ENCODE measurements at places on chromosomes 6 and 20. TPM values are rescaled to one million over a fixed set of nuclear protein-coding genes. Genes with fewer than 3 reads are reported as not detected.

- DNase-seq = no peak
These were observed 322.1 kb upstream of the NT5E start for GRCh38 chr6:85127696-85128243.

GRCh38 chr20:694496-694895 is 18.9 kb upstream of the SCRT2 start:
- DNase-seq = no peak

DNA sequence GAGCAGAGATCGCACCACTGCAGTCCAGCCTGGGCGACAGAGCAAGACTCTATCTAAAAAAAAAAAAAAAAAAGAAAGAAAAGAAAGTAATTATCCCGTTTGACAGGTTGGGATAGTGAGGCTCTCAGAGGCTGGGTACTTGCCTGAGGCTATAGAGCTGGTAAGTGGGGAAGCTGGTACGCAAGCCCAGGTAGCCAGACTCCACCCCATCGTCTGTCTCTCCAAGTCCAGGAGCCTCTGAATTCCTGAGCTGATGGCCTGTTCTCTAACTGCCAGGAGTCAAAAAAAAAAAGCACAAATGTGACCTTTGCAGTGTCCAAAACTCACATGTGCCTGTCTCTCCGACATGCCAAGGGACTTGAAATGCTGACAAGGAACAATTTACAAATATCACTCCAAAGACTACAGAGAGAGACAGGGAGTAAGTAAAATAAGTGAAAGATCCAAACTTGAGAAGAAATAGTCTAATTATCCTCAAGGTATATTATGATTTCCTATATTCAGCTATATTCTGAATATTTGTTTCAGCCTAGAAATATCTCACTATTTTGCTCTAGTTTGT is 109.1 kb upstream of the SCAF8 start:
- DNase-seq = no peak

FAM83C gene
- not detected for total RNA-seq

MGME1 gene
- total RNA-seq = 14.2 TPM

PCMTD2 gene
- total RNA-seq = 81.9 TPM

- DNase-seq = no peak
These were observed 64.2 kb upstream of the SDHAF4 start for GRCh38 chr6:70502484-70502883.

- DNase-seq = no peak
These were observed 237.2 kb upstream of the PRND start for GRCh38 chr20:4484379-4484997.

DNA sequence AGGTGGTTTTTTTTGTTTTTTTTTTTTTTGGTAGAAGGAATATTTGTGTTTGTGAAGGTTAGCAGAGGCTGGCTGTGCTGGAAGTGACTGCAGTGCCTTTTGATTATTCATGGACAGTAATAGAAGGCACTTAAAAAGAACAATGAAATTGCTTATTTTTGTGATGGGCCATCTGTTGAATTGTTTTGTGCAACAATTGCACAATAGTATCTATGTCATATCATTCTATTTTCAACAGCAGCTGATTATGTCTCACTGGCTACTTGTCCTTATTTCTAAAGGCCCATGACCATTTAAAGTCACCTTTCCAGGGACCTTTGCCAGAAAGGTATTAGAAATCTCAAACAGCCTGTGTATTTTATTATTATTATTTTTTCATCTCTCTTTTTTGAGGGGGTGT is 70.6 kb downstream of the AFG1L start:
- DNase-seq = no peak

SCUBE3 gene
- total RNA-seq = 9.7 TPM

- DNase-seq = no peak
These were observed 102.6 kb upstream of the RPS6KA2 start for GRCh38 chr6:166729658-166730057.

- no peak for DNase-seq
These were observed 29.0 kb downstream of the RNASET2 start for GRCh38 chr6:166927240-166927934.

DNA sequence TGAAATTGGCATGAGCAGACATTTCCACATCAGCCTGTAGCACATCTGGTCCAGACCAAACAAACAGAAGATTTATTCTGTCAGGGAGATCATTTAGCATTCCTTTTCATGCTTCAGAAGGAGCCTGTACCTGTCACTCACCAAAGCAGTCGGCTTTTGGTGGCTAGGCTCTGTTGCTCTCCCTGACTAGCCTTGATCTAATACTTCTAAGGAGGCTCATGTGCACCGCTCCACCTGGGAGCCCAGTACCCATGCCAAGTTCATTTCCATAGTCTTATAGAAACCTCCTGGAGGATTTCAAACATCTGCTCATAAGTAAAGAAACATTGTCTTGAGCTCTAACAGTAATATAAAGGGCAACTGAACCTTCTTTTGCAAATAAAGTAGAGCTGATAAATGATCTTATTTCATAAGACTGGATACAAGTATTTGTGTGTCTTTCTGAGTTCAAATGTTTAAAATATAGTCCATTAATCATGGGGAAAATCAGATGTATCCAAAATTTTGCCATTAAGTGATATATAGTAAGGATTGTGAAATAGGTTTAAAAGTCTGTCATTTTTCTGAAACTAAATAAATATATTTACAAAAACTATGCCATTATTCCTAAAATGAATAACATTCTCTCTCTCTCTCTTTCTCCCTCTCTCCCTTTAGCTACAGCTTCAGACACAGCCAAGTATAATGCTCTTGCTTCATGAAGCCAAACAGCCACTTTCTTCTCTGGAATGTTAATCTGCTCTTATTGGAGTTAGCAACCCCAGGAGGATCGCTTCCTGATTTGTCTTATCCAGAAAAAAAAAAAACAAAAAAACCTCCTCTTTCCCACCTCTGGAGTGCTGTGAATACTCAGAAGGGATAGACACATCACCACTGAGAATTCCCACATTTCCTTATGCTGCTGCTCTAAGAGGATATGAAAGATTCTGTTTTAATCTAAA is 192.7 kb upstream of the TFAP2D start:
- DNase-seq = no peak

DNA sequence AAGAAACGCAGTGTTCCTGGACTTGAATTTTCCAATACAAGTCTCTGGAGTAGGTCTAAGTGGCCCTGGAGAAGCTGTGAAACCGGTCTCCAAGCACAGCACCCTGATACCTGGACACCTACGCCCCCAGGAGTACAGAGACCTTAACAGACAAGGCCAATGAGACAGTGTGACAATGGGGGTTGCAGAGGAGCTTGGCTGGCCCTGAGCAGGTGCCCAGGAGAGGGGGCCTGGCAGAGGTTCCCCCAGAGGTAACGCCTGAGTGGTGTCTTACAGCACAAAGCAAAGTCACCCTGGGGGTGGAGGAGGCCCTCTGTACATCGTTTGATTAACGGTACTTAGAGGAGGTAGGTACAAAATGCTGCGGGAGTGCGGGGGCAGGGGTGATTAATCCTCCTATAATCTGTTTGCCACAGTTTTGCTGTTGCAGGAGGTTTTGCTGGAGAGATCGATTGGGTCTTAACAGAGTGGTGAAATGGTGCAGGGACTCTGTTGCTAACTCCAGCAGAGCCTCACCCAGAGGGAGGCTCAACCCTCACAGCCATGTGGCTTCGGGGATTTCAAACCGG is 37.3 kb upstream of the APCDD1L start:
- DNase-seq = no peak

- DNase-seq = no peak
These were observed 21.1 kb upstream of the SERPINB1 start for GRCh38 chr6:2862712-2863181.

DNA sequence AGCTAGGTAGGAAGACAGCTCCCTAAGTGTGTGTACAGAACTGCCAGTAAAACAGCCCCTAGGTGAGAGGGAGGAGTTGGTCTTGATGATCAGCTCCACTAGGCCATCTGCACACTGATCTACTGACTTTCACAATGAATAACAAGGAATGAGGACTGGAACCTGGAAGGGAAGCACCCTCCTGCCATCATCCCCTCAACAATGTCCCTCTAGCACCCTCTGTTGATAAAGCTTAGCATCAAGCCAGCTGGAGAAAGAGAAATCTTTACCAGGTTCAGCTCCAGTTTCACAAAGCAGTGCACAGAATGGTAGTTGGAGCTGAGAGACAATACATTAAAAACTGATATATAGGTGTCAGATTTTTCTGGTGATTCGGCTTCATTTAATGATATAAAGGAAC is 57.2 kb upstream of the IRAK1BP1 start:
- no peak for DNase-seq

GRCh38 chr6:148989585-148989984 is 242.8 kb downstream of the UST start:
- DNase-seq = no peak

MYB gene
- total RNA-seq = 0.22 TPM

- DNase-seq = no peak
These were observed 469 bp downstream of the SYNJ2 start for GRCh38 chr6:157982102-157982562.
